ENCODE measurements at places on chromosomes 1 and 21.

DNA sequence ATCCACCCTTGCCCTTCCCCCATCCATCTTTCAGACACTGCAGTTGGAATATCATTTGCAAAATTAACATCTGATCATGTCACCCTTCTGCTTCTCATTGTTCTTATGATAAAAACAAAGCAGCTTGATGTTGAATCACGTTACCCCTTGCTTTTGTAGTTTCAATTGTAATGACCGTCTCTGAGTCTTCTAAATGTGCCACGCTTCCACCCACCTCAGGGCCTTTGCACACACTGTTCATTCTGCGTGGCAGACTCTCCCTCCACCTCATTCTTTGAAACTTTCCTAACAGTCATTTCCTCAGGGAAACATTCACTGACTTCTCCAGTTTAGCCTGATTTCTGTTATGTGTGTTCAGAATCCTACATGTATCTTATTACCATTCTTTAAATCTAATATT is 143.6 kb upstream of the LMO4 start:
- no peak for DNase-seq
- no peaks in the 10 kb centered on the region for H3K36me3 ChIP-seq
- H3K27me3 ChIP-seq, result peaks cover 7% of the 10 kb centered on the region
- H3K4me3 ChIP-seq, result no peak overlapping the region
- no peaks in the 10 kb centered on the region for H3K4me1 ChIP-seq
- no peak overlapping the region for H3K27ac ChIP-seq

DNA sequence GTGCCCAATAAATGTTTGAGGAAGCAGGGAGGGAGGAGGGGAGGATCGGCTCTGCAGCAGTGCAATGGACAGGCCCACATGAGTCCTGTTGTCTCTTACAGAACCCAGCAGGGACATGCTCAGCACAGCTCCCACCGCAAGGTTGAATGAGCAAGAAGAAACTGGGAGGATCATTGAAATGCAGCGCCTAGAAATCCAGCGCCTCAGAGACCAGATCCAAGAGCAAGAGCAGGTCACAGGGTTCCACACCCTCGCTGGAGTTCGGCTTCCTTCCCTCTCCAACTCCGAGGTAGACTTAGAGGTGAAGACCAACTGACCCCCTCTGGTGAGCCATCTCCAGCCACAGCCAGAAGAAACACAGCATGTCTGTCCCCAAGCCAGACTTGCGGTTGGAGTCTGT is 15.9 kb upstream of the TMEM125 start:
- H3K27ac ChIP-seq, result no peak overlapping the region
- H3K4me3 ChIP-seq, result no peak overlapping the region
- H3K4me1 ChIP-seq, result no peaks in the 10 kb centered on the region
- no peaks in the 10 kb centered on the region for H3K36me3 ChIP-seq
- peaks cover 19% of the 10 kb centered on the region for H3K27me3 ChIP-seq

- no peak overlapping the region for H3K27ac ChIP-seq
- H3K4me3 ChIP-seq, result no peak overlapping the region
- H3K36me3 ChIP-seq, result no peaks in the 10 kb centered on the region
- H3K27me3 ChIP-seq, result no peaks in the 10 kb centered on the region
- peaks cover 21% of the 10 kb centered on the region for H3K4me1 ChIP-seq
- DNase-seq, result no peak
These were observed 263.4 kb upstream of the SNX7 start for GRCh38 chr1:98398092-98398491.

GRCh38 chr1:76066394-76066793 is 8.2 kb upstream of the ST6GALNAC3 start:
- H3K4me1 ChIP-seq, result no peaks in the 10 kb centered on the region
- DNase-seq, result no peak

GRCh38 chr1:224718470-224719053 is 102.4 kb downstream of the CNIH3 start:
- H3K36me3 ChIP-seq, result peaks cover 3% of the 10 kb centered on the region
- peak; percentile 33 for DNase-seq
- peaks cover 25% of the 10 kb centered on the region for H3K4me1 ChIP-seq

GRCh38 chr1:236341298-236341697 is 52.8 kb upstream of the EDARADD start:
- no peak for DNase-seq
- H3K4me3 ChIP-seq, result no peak overlapping the region
- no peaks in the 10 kb centered on the region for H3K36me3 ChIP-seq
- no peaks in the 10 kb centered on the region for H3K4me1 ChIP-seq

GRCh38 chr1:9844756-9845155 is 21.0 kb upstream of the CLSTN1 start:
- DNase-seq, result no peak
- peaks cover under 1% of the 10 kb centered on the region for H3K4me1 ChIP-seq
- H3K27ac ChIP-seq, result no peak overlapping the region
- no peaks in the 10 kb centered on the region for H3K36me3 ChIP-seq
- no peak overlapping the region for H3K4me3 ChIP-seq

GRCh38 chr21:46608672-46609111 is 3.8 kb upstream of the S100B start:
- peaks cover 4% of the 10 kb centered on the region for H3K27me3 ChIP-seq
- no peak for DNase-seq
- H3K4me1 ChIP-seq, result peaks cover 45% of the 10 kb centered on the region
- H3K27ac ChIP-seq, result no peak overlapping the region

DNA sequence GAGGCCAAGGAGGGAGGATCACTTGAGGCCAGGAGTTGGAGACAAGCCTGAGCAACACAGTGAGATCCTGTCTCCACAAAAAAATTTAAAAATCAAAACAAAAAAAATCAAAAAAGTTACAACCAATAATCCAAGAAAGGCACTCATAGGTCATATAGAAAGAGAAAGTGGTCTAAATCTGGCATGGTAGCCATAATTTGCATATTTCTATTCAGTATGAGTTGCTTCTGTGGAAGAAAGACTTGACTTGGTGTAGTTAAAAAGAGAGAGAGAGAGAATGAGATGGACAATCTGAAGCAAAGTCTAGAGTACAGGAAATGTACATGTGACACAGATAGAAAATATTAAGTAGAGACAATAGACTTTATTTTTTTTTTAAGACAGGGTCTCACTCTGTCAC is 22.5 kb downstream of the JMJD4 start:
- no peak overlapping the region for H3K4me3 ChIP-seq
- no peaks in the 10 kb centered on the region for H3K27me3 ChIP-seq

Data from activated CD8-positive, alpha-beta T cell treated with anti-CD3 and anti-CD28 coated beads, Interleukin-2, amount 10 ng/mL, durations not matched to agents 7 days and 5 days (primary cell).